Esophagus squamous epithelium (tissue), 5 donors: ENCODE measurements at places on chromosomes 5 and 9. TPM values are rescaled to one million over a fixed set of nuclear protein-coding genes. Genes with fewer than 3 reads are reported as not detected.

Gene CATSPER3
- 0.76 TPM for total RNA-seq

Gene FOXD4L6
- total RNA-seq, result not detected

Gene PRRT1B
- not detected for total RNA-seq

- no peak for DNase-seq
These were observed 98.1 kb upstream of the TUT7 start for GRCh38 chr9:86452201-86452828.

DNA sequence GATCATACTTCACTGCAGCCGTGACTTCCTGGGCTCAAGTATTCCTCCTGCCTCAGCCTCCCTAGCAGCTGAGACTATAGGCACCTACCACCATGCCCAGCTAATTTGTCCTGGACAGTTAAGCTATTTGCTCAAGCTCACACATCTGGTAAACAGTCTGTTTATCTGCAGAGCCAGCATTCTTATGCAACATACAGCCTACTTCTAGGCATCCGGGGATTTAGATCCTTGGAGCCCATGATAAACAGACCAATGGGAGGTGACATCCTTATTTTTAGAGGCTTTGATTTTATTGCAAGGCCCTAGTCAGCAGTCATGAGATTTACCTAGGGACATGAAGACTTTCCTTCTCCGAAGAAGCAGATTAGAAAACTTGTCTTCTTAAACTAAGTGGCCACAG is 21.0 kb downstream of the ATOX1 start:
- no peak for DNase-seq
